Hepatocyte (in vitro differentiated cells): ENCODE measurements at places on chromosomes 2 and 18. TPM values are rescaled to one million over a fixed set of nuclear protein-coding genes. Genes with fewer than 3 reads are reported as not detected.
A peak's percentile ranks its signal among the peaks of the same experiment; 100 is the strongest.

GRCh38 chr2:11753452-11753885, 7.0 kb downstream of the LPIN1 start:
- DNase-seq = no peak

GRCh38 chr2:212265777-212266176, 272.8 kb downstream of the ERBB4 start:
- no peak for DNase-seq

DNA sequence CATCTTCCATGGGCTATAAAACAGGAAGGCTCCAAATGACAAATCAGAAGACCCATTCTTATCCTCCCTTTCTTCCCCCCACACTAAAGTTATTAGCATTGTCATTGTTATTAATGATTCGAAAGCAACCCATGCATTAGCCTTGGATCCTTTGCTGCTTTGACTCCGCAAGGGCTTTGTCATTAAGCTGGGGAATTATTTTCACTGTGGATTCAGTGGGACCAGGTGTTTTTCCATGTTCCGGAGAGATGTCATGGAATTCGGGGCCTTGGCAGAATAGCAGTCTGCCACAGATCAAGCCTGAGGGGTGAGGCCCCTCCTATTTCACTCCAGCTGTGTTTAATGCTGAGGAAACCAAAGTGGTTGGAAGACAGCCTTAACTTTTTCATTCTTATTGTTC, 357.1 kb downstream of the EN1 start:
- no peak for DNase-seq

CDKL4 gene
- 0.22 and 0.35 TPM in 2 replicates for polyA plus RNA-seq

MXD1 gene
- polyA plus RNA-seq = 41.8 and 45.4 TPM in 2 replicates

- DNase-seq = no peak
Measured at GRCh38 chr2:53652131-53652530, 115.5 kb upstream of the CHAC2 start.

- DNase-seq = no peak
Measured at GRCh38 chr2:188170356-188170755, 121.3 kb upstream of the GULP1 start.

CD207 gene
- polyA plus RNA-seq = 0.29 TPM in 1 of 2 replicates, not detected in the other

DNA sequence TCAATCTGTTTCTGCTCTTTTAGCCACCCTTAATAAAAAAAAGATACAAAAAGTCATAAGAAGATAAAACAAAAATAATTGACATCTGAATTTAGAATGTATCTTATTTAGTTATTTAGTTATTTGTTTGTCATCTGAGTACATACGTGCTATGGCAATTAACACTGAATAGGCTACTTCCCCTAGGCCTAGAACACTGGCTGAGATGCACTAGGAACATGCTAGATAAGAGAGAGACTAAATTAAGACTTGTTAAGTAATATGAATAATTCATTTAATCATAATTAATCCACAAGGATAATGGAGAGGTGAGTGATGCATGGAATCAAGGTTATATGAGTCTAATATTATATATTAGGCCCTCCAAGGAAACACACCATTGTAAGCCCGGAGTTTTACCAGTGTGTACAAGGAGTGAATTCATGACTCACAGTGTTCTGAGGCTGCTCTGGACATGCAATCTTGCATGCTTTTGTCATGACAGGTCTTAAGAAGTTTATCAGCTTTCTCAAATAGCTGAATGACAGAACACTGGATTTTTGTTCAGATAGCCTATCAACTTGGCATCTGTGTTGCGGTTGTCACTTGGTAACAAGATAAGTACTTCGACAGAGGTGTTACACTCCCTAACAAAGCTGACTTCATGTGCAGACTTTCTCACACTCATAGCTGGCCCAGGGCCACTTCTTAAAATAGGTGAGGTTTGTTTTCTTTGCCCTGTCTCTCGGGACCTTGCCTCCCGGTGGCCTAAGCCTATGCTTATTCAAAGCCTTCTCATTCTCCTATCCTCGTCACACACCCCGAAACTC, 5.0 kb upstream of the SERPINB2 start:
- DNase-seq = peak; percentile 72

FBLN7 gene
- polyA plus RNA-seq = 1.5 and 1.7 TPM in 2 replicates

C2orf66 gene
- polyA plus RNA-seq = 0.47 TPM in 1 of 2 replicates, not detected in the other
